ENCODE measurements at places on chromosomes 12 and 14. TPM values are rescaled to one million over a fixed set of nuclear protein-coding genes. Genes with fewer than 3 reads are reported as not detected.
A peak's percentile ranks its signal among the peaks of the same experiment; 100 is the strongest.

Gene PTGDR
- 0.66 TPM for total RNA-seq

Gene GPRC5D
- total RNA-seq: not detected

Gene PMCH
- not detected for total RNA-seq

DNA sequence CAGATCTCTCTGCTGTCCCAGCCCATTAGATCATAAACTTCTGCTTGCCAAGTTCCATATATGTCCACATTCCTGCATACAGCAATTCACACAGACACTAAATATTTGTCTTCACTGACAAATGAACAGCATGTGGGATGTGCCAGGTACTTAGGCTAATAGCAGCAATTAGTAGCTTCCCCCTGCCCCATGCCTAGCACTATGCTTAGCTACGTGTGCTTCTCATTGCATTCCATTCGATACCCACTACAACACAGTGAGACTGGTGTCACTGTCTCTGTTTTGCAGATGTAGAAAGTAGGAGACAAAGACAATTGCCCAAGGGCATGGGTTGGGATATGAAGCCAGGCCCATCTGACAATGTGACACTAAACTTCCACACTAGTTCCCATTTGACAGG, 308.4 kb downstream of the BCL11B start:
- no peak overlapping the region for H3K4me3 ChIP-seq
- H3K27ac ChIP-seq: no peak overlapping the region
- H3K27me3 ChIP-seq: no peaks in the 10 kb centered on the region
- no peaks in the 10 kb centered on the region for H3K36me3 ChIP-seq
- H3K4me1 ChIP-seq: no peaks in the 10 kb centered on the region

GRCh38 chr12:5309654-5310053, 122.3 kb upstream of the NTF3 start:
- H3K36me3 ChIP-seq: no peaks in the 10 kb centered on the region
- H3K27ac ChIP-seq: peak overlapping the region; percentile 33
- DNase-seq: no peak
- H3K4me1 ChIP-seq: peaks cover 15% of the 10 kb centered on the region
- no peak overlapping the region for H3K4me3 ChIP-seq

- DNase-seq: no peak
- no peaks in the 10 kb centered on the region for H3K4me1 ChIP-seq
Observed at GRCh38 chr14:34676516-34677211, 37.7 kb downstream of the CFL2 start.

GRCh38 chr14:92099802-92100201, 6.6 kb downstream of the ATXN3 start:
- no peak overlapping the region for H3K4me3 ChIP-seq
- H3K36me3 ChIP-seq: peaks cover 13% of the 10 kb centered on the region
- H3K4me1 ChIP-seq: peaks cover 41% of the 10 kb centered on the region
- no peaks in the 10 kb centered on the region for H3K27me3 ChIP-seq
- DNase-seq: no peak

GRCh38 chr12:21583587-21583986, 21.1 kb downstream of the GYS2 start:
- H3K4me1 ChIP-seq: no peaks in the 10 kb centered on the region
- H3K4me3 ChIP-seq: no peak overlapping the region
- DNase-seq: no peak
- H3K36me3 ChIP-seq: no peaks in the 10 kb centered on the region

DNA sequence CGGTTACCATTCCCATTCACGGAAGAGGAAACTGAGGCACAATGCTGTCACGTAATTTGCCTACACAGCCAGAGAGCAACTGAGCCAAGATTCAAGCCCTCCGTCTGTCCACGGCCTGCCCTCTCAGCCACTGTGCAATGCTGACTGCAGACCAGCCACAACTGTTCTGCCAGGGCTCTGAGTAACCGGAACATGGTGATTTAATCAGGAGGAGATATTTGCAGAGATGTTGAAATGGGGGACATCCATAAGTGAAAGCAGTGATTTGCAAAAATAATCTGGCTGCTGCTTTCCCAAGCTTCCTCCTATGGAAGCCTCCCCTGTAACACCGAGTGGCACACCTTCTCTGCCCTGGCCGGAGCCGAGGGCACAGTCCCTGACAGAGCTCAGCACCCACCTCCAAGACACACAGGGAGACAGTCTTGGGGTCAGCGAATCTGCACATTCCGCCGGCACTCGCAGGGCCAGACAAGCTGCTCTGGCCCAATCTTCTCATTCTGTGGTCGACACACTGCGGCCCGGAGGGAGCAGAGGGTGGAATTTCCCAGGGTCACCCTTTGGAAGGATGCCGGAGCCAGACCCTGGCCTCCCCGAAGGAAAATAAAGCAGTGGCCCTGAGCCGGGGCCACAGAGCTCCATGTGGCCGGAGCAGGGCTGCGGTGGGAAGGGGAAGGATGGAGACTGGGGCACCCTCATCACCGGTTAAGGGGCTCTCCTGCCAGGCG, 158.2 kb upstream of the DIO3 start:
- no peaks in the 10 kb centered on the region for H3K27me3 ChIP-seq
- H3K4me3 ChIP-seq: no peak overlapping the region
- no peak overlapping the region for H3K27ac ChIP-seq
- H3K36me3 ChIP-seq: no peaks in the 10 kb centered on the region
- H3K4me1 ChIP-seq: peaks cover 12% of the 10 kb centered on the region

GRCh38 chr12:122308811-122309210, 42.5 kb upstream of the VPS33A start:
- no peaks in the 10 kb centered on the region for H3K27me3 ChIP-seq
- no peaks in the 10 kb centered on the region for H3K4me1 ChIP-seq
- DNase-seq: no peak
- H3K4me3 ChIP-seq: no peak overlapping the region

DNA sequence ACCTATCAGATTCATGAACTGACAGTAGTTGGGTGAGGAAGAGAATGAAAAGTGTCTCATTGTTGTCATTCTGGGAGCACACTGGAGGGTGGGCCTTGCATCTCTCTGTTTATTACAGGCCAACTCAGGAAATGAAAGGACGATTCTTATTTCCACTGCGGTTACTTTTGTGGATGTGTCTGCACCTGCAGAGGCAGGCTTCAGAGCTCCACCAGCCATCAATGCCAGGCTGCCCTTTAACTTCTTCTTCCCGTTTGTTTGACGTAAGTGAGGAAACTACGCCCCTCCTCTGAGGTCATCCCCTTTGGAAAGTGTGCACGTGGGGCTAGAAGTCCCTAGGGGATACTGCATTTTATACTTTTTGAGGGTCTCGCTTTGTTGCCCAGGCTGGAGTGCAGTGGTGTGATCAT, 33.7 kb downstream of the TCTN1 start:
- H3K4me1 ChIP-seq: no peaks in the 10 kb centered on the region
- H3K4me3 ChIP-seq: no peak overlapping the region
- no peaks in the 10 kb centered on the region for H3K27me3 ChIP-seq
- H3K27ac ChIP-seq: no peak overlapping the region
- no peak for DNase-seq

DNA sequence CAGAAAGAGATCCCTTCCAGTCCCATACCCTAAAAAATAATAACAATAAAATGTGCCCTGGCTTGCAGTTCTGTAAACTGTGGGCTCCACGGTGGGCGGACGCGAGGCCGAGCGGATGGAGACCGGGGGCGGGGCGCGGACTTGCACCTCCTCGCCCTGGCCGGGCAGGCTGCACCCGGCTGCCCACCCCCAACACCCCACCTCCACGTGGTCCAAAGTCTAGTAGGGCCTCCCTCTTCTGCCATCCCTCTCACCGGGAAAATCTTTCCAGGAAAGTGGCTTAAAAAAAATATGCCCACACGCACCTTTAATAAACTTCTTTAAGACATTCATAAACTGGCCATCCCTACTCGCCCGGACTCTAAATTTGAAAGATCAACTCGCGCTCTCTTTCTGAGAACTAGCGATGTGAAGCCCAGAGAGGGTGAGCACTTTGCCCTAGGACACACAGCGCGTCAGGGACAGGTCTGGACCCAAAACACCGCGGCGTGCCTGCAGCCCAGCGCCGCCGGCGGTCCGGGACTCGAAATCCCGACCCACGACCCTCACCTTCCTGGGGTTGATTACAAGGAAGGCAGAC, 1.9 kb upstream of the BCL11B start:
- H3K27me3 ChIP-seq: peaks cover 58% of the 10 kb centered on the region
- no peak for DNase-seq
- H3K4me3 ChIP-seq: peak overlapping the region; percentile 35
- H3K27ac ChIP-seq: no peak overlapping the region

GRCh38 chr12:75628916-75629315, 117.5 kb upstream of the KRR1 start:
- no peak overlapping the region for H3K4me3 ChIP-seq
- H3K4me1 ChIP-seq: no peaks in the 10 kb centered on the region
- no peaks in the 10 kb centered on the region for H3K36me3 ChIP-seq
- DNase-seq: no peak
- no peaks in the 10 kb centered on the region for H3K27me3 ChIP-seq
- no peak overlapping the region for H3K27ac ChIP-seq

Measured in esophagus muscularis mucosa (tissue), 4 donors.